ENCODE measurements at places on chromosomes 5 and 9.

GRCh38 chr5:79853676-79854418 is 137.2 kb downstream of the MTX3 start:
- DNase-seq, result peak; percentile 19

DNA sequence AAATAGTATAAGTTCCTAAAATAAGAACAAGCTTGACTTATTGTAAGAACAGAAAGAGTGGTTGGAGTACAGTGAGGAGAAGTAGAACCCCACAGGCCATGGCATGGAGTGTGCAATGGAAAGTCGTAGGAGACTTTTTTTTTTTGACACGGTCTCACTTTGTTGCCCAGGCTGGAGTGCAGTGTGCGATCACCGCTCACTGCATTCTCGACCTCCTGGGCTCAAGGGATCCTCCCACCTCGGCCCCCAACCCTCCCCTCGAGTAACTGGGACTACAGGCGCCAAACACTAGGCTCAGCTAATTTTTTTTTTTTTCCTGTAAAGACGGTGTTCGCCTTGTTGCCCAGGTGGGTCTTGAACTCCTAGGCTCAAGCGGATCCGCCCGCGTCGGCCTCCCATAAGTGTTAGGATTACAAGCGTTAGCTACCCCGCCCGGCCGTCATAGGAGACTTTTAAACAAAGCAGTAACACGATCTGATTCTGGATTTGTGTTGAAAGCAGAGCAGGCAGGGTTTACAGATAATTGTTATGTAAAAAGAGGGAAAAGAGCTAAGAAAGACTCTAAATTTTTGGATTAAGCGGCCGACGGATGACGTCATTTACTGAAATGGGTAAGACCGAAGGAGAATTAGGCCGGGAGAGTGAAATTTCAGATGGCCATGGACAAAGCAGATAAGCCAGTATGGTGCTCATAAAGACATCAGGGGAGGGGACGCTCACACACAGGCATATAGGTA is 752 bp downstream of the TSTD2 start:
- DNase-seq, result peak; percentile 19

- DNase-seq, result no peak
Observed at GRCh38 chr9:81083854-81084512, 605.4 kb downstream of the TLE1 start.

- DNase-seq, result no peak
Observed at GRCh38 chr9:18976221-18976708, 56.7 kb downstream of the SAXO1 start.

- DNase-seq, result no peak
Observed at GRCh38 chr9:118418887-118419565, 714.8 kb downstream of the TLR4 start.

- DNase-seq, result no peak
Observed at GRCh38 chr9:136237486-136238341, 7.9 kb downstream of the QSOX2 start.

DNA sequence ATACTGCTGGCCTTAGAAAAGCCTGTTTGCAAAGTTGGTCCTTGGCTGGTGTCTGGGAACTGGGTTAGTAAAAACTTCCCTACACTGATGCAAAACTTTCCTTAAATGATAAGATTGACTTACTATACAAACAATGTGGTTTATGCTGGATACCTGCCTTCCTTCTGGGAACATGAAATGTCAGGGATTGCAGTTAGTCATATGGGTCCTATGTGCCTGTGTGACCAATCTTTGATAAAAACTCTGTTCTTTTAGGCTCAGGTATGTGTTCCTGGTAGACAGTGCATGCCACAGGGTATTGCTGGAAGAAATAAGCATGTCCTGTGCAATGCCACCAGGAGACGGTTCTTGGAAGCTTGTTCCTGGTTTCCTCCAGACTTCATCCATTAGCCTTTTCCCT is 173.3 kb downstream of the RMI1 start:
- no peak for DNase-seq

DNA sequence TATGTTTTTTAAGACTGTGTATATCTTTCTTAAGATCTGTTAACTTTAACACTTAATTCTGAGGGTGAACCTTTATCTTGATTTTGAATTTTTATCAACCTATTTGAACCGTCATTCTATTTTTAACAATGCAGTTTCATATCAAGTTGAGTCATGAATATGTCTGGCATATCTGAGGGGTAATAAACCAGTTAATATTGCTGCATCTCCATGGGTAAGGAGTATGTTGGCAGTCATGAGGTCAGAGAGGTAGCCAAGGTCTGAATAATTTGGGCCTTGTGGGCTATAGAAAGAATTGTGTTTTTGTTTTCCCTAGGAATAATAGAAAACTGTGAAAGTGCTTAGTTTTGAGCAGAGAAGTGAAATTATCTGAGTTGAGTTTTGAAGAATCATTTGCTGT is 419.0 kb downstream of the PLK2 start:
- no peak for DNase-seq

GRCh38 chr9:137030538-137031527 is 1.1 kb downstream of the FUT7 start:
- DNase-seq, result no peak

DNA sequence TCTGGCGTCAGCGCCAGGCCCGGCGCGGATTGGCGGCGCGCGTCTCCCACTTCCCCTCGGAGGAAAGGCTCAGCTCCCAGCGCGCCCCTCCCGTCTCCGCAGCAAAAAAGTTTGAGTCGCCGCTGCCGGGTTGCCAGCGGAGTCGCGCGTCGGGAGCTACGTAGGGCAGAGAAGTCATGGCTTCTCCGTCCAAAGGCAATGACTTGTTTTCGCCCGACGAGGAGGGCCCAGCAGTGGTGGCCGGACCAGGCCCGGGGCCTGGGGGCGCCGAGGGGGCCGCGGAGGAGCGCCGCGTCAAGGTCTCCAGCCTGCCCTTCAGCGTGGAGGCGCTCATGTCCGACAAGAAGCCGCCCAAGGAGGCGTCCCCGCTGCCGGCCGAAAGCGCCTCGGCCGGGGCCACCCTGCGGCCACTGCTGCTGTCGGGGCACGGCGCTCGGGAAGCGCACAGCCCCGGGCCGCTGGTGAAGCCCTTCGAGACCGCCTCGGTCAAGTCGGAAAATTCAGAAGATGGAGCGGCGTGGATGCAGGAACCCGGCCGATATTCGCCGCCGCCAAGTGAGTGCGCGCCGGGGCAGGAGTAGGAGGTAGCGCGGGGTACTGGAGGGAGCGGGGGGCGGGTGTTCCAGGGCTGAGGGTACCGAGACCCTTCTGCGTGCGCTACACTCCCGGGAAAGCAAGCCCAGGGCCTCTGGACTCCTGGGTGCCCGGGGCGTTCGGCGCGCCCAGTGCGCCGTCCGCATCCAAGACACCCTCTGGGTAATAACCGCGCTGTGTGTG is at the start of gene MSX2:
TSS of gene MSX2 (plus strand) at position 99 of the 777 bp plus-strand sequence. CDS start at position 177, 78 bp downstream.
- peak; percentile 23 for DNase-seq

DNA sequence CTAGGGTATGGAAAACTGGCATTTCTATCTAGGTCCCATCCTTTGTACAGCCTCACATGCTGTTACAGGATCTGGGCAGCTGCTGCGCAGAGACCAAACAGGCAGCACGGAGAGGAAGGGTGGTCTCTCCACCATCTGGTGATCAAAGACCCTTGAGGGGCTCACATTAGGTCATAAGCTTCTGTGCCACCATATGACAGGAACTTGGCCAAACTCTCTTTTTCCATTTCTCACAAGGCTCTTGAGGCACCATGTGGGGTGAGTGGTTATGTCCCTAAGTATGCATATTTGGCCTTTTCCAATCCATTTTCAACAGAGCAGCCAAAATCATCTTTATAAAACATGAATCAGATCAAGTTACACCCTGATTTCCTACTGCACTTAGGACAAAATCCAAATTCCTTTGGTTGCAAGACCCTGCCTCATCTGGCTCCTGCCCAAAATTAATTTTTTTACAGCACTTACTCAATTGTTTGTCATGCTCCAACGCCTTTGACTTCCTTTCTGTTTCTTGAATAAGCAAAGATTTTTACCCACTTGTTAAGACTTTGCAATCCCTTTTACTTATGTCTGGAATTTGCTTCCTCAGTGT is 730.0 kb downstream of the MAT2B start:
- no peak for DNase-seq

DNA sequence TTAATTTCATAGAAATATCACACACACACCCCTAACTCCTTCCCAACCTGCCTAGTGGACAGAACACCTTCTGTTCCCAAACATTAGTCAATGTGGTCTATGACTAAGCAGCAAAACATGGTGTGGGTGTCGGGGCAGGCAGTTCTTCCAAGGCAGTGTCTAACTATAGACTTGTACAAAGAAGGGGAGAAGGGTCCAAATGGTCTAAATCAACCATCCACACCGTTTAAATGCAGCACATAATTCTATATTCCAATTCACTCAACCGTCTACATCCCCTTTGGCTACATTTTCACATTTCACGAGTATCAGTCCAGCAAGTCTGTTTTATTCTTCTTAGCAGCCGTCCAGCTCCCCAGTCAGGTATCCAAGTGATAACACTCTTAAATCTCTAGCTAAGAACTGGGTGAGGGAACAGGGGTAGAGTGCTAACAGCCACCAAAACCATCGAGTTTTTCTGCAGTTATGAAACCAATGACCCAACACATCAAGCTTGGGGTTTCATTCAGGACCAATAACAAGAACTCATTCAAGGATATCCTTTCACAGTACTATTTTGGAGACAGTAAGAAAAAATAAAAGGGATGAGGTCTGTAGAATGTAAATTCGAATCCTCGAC is 3.3 kb downstream of the ZNF608 start:
- DNase-seq, result peak; percentile 70

DNA sequence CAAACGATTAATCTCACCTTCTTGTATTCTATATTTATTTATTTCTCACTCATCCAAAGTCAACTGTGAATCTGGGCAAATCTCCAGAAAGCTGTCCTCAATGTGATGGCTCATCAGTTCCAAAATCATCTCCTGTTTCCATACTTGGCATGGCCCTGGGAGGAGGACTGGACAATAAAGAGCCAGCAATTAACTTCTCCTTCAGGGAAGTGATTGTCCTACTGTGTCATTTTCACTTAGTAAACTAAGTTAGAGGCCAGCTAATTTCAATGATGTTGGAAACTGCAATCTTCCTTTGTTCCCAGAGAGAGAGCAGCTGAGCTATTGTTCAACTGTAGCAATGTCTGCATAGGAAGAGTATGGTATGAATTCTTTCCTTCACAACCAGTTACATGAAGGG is 17.5 kb downstream of the CDH12 start:
- DNase-seq, result no peak

DNA sequence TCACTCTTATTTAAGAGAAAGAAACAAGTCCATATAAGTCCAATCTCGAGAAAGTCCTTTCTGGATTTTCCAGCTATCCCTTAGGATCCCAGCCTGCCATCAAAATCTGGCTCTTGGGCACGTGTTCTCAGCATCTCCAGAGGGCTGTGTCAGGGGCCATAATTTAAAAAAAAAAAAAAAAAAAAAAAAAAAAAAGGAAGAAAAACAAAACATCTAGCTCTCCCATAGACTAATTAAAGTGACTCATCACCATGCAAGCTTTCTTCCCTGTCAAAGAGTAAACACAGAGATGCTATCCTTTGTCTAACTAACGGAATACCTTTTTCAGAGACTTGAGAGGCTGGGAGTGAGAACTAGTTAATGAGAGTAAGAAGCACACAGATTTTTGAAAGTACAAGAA is 44.9 kb upstream of the MYO10 start:
- no peak for DNase-seq

DNA sequence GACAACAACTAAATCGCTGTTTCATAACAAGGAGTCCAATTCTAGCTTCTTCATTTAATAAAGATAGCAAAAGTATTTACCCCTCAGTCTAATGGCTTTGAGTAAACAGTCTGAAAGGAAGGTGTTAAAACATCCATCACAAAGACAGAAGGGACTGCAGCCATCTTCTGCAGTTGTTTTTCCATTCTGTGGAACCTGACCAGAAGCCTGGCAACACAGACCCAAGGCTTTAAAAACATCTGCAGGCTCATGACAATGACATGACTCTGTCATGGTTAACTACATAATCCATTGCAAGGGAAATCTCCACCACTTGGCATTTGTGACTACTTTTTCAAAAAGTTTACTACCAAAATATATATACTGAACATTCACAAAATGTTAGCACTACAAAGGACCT is 51.9 kb downstream of the ELL2 start:
- DNase-seq, result no peak

GRCh38 chr5:150519978-150520377 is 12.0 kb downstream of the NDST1 start:
- no peak for DNase-seq

- DNase-seq, result no peak
Observed at GRCh38 chr5:132435886-132436285, 54.7 kb downstream of the IRF1 start.

DNA sequence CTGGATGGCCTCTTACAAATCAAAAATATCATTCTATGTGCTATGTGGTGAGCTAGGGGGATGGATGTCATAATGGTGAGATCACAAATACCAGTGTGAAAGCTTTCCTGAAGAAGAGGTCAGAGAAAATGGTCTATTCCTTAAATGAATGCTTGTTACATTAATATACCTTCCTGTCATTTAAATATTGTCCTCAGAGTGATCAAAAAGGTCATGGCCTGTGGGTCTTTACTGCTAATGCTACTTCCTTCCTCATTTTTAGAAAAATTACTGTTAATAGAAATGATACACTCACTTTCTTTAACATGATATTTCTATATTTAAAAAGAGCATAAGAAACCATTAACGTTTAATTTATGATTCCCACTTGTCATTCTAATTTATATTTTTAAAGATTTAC is 9.7 kb downstream of the OMD start:
- DNase-seq, result no peak

- DNase-seq, result no peak
Observed at GRCh38 chr5:52989781-52990527, 802 bp downstream of the ITGA2 start.

- peak; percentile 50 for DNase-seq
Observed at GRCh38 chr5:13611604-13612003, 332.9 kb downstream of the DNAH5 start.

DNA sequence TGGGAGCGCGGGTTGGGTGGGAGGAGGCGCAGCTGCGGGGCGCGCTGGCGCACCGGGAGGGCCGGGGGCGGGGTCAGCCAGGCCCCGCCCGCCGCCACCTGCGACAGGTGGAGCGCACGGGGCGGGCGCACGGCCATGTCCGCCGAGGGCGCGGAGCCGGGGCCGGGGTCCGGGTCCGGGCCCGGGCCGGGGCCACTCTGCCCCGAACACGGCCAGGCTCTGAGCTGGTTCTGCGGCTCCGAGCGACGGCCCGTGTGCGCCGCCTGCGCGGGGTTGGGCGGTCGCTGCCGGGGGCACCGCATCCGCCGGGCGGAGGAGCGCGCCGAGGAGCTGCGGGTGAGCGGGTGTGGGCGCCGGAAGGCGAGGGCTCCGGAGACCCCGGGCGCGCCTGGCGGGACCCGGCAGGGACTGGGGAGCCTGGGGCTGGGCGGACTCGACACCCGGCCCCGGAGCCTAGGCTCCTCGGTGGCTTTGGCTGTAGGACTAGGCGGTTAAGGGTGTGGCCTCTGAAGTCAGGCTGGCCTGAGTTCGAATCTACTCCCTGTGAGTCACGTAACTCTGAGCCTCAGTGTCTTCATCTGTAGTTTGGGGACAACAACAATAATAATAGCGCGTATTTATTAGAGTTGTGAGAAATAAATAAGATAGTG is at the start of gene BSPRY:
TSS of gene BSPRY (plus strand) at position 97 of the 650 bp plus-strand sequence. CDS start at position 136, 39 bp downstream.
- DNase-seq, result no peak

All from keratinocyte (primary cell).